ENCODE measurements at places on chromosomes 12 and 14. TPM values are rescaled to one million over a fixed set of nuclear protein-coding genes. Genes with fewer than 3 reads are reported as not detected.

HOXC10 gene
- 50.7 TPM for total RNA-seq

SOAT2 gene
- total RNA-seq, result 0.19 TPM

- no peaks in the 10 kb centered on the region for H3K4me1 ChIP-seq
- H3K36me3 ChIP-seq, result peaks cover 8% of the 10 kb centered on the region
- H3K27me3 ChIP-seq, result no peaks in the 10 kb centered on the region
Observed at GRCh38 chr12:120469450-120470149, at the start of gene SRSF9. Gene SRSF9 (minus strand): TSS chr12:120469748. CDS start chr12:120469609, 139 bp downstream.

DNA sequence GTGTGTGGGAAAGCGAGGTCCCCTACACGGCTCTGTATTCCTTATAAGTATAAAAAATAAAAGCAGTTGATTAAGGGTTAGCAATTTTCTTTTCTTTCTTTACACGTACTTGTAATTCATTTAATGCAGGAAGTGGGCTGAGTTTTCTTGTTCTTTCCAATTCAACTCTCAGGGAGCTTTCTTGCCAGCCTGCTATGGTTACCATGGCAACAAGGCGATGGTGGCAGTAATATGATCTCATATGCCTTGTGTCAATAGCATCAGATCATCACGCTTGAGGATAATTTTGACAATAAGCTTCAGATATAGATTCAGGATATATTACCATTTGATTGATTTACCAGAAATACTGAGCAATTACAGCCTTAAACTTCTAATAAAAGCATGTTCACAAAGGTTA is 466.5 kb downstream of the APAF1 start:
- no peaks in the 10 kb centered on the region for H3K36me3 ChIP-seq
- no peaks in the 10 kb centered on the region for H3K27me3 ChIP-seq
- no peaks in the 10 kb centered on the region for H3K4me1 ChIP-seq
- no peak for DNase-seq
- H3K27ac ChIP-seq, result no peak overlapping the region

ARHGAP5 gene
- 142 TPM for total RNA-seq

DNA sequence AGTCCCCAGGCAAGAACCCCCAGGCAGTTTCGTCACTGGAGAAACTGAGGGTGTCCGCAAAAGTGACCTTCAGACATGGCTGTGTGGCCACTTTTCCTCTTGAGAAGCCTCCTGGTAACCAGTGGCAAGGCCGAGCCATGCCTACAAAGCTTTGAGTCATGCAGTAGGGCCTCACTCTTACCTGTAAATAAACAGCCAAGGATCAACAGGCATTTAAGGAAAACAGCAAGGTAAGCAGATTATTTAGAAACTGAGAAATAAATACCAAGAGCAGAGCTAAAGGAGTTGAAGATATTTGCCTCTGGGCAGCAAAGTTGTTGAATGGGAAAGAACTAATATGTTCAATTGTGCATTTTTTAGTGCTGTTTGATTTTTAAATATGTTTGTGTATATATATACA is 141.0 kb upstream of the BCL2L14 start:
- H3K27me3 ChIP-seq, result no peaks in the 10 kb centered on the region
- no peaks in the 10 kb centered on the region for H3K36me3 ChIP-seq
- H3K27ac ChIP-seq, result no peak overlapping the region
- no peak overlapping the region for H3K4me3 ChIP-seq
- no peaks in the 10 kb centered on the region for H3K4me1 ChIP-seq

- H3K4me3 ChIP-seq, result no peak overlapping the region
- no peaks in the 10 kb centered on the region for H3K27me3 ChIP-seq
- peaks cover 8% of the 10 kb centered on the region for H3K4me1 ChIP-seq
Observed at GRCh38 chr12:79374545-79374944, 316.2 kb downstream of the PAWR start.

All from kidney (tissue), 22 donors.